ENCODE measurements at places on chromosomes 2 and 18. TPM values are rescaled to one million over a fixed set of nuclear protein-coding genes. Genes with fewer than 3 reads are reported as not detected.

DNA sequence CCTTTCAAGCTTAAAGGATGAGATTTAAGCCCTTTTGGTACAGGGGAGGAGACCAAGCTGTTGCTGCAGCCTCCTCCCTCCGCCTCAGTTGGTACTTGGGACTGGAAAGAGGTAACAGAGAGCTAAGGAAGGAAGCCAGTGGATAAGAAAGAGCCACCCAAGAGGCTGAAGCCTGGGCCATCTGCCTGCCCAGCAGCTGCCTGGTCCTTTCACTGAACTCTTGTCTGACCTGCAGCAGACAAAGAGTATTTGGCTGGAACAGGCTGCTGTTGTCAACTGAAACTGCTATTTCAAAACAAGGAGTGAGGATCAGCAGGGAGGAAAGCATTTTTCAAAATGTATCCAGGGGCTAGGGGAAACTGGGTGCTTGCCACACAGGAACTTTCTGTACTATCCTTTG is 30.3 kb downstream of the TNS1 start:
- DNase-seq, result no peak

DNA sequence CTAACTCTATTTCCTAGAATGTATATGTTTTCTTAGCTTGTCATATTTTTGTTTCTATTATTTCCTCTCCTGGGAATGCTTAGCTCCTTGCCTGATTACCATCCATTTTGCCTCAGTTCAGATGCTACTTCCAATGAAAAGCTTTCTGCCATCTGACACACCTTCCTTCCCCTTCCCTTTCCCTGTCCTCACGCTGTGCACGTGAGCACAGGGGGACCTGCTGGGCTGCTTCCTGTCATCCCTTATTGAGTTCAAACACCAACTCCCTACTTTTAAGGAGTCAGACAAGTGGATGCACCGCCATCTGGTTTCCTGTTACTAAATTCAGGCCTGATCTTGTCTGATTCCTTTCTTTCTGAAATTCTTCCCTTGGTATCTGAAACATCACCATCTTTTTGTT is 2.4 kb upstream of the INO80C start:
- DNase-seq, result no peak

The ALK gene
- total RNA-seq, result 2.0 TPM

GRCh38 chr2:100381240-100381639 is 36.2 kb downstream of the CHST10 start:
- DNase-seq, result peak; percentile 35

- no peak for DNase-seq
Observed at GRCh38 chr2:8229546-8229986, 452.3 kb upstream of the ID2 start.

DNA sequence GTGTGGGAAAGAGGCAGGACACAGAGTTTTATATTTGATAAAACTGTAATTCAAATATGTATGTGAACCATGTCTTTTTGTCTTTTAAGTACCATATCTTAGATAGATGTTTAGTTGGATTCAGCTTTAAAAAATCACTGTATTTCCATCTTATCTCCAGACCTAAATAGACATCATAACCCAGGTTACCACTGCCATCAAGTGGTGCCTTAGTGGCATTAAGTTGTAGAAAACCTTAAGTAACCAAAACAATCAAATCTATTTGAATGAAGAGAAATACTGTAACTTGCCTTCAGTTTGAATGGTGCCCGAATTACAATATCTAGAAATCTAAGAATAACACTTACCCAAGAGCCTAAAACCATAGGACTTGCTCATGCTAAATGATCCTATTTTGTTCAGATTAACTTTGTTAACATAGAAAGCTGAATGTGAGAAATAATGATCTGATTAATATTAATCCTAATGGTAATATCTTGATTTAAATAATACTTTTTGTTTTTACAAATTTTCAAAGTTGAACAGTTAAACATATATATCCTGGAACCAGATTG is 92.5 kb upstream of the MAP2 start:
- DNase-seq, result no peak
